Activated T-helper 1 cell treated with anti-CD3 and anti-CD28 coated beads, Interleukin-2, amount 50 U/mL, for 16 hours (primary cell): ENCODE measurements at places on chromosomes 11 and 22.

- no peak for DNase-seq
Measured at GRCh38 chr11:50174975-50175374, 142.3 kb downstream of the OR4C45 start.

- no peak for DNase-seq
Measured at GRCh38 chr11:130449996-130450769, 1.7 kb downstream of the ADAMTS15 start.

GRCh38 chr11:30002157-30002785 is 14.6 kb downstream of the KCNA4 start:
- no peak for DNase-seq

GRCh38 chr11:131109257-131109656 is 193.0 kb upstream of the SNX19 start:
- DNase-seq = no peak

DNA sequence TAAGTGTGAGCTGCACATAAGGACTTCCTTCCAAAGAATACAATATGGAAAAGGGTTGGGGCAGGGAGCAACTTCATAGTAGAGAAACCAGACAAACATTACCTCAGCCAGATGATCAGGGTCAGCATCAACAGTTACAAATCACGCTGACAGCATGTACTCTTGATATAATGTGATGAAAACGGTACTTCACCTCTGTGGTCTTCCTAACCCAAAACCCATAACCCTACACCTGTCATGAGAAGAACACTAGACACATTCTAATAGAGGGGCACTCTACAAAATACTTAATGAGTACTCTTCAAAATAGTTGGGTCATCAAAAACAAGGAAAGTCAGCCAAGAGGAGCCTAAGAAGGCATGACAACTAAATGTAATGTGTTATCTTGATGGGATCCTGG is 43.9 kb downstream of the RRAS2 start:
- no peak for DNase-seq

- DNase-seq = no peak
Measured at GRCh38 chr22:44494497-44494896, 3.5 kb downstream of the RTL6 start.

DNA sequence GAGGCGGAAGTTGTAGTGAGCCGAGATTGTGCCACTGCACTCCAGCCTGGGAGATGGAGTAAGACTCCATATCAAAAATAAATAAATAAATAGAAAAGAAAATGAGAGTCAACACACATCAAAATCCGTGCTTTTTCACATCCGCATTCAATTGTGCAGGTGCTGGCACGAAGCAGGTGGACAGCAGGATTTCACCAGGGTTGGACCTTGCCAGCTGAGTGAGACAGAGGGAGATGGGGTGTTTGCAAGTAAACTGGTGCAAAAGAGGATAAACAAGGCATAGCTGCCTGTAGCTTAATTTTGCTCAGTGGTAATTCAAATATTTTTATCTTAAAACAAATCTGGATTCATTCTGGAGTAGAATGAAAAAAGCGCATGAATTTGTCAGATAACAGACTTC is 23.3 kb upstream of the DNAL4 start:
- no peak for DNase-seq

GRCh38 chr11:61580271-61580888 is 496 bp downstream of the SYT7 start:
- DNase-seq = no peak

DNA sequence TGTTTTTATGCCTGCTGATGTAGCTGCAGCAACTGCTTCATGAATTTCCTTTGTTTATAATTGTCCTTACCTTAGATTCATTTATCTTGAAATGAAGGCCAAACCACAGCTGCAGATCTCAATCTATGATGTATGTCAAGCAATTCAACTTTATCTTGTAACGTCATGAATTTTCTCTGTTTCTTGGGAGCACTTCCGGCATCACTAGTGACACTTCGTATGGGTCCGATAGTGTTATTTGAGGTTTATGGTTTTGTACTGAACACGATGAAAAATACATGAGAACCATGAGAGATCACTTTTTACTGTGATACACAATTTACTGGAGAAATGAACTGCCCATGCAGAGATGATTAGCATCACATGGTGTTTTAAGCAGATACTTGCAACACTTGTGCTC is 98.5 kb downstream of the CSTPP1 start:
- no peak for DNase-seq

- DNase-seq = no peak
Measured at GRCh38 chr11:88152381-88152780, 22.9 kb downstream of the RAB38 start.

DNA sequence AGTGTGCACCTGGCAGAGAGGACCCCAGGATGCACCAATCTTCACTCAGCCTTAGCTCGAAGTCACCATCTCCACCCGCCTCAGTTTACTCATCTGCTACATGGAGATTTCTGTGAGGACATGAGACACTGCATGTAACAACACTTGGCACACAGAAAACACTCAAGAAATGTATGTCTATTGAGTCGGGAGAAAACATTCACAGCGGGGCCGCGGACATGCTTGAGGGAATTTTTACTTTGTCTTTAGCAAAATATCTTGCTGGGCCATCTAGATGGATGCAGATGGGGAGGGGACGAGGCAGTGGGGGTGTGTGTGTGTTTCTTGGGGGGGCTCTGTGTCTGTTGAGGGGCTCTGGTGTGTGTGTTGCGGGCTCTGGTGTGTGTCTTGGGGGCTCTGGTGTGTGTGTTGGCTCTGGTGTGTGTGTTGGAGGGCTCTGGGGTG is 28.4 kb upstream of the RFPL3 start:
- DNase-seq = no peak

GRCh38 chr11:47498149-47498548 is 49.2 kb upstream of the RAPSN start:
- no peak for DNase-seq

- no peak for DNase-seq
Measured at GRCh38 chr11:7486781-7487140, 1.5 kb downstream of the OLFML1 start.

GRCh38 chr22:49234459-49234858 is 593.2 kb downstream of the BRD1 start:
- no peak for DNase-seq

- DNase-seq = no peak
Measured at GRCh38 chr11:16278273-16278672, 78.1 kb downstream of the SOX6 start.

DNA sequence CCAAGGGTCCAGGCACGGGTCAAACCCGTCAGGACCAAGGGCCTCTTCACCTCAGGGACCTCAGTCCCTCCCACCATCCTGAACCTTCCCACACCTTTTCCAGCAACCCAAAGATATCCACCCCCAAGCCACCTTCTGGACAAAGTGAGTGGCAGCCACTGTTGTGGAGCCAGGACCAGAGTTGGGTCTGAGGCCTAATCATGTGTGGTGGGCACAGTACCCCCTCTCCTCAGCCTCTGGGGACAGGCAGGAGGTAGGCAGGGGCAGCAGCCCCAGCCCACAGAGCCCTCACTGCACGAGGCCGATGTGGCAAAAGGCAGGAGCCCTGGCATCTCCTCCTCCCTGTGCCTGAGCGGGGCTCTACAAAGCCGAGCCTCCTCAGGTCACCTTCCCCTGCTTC is 2.5 kb downstream of the KCNJ11 start:
- no peak for DNase-seq

- no peak for DNase-seq
Measured at GRCh38 chr22:46072110-46072881, 78.0 kb upstream of the PPARA start.

DNA sequence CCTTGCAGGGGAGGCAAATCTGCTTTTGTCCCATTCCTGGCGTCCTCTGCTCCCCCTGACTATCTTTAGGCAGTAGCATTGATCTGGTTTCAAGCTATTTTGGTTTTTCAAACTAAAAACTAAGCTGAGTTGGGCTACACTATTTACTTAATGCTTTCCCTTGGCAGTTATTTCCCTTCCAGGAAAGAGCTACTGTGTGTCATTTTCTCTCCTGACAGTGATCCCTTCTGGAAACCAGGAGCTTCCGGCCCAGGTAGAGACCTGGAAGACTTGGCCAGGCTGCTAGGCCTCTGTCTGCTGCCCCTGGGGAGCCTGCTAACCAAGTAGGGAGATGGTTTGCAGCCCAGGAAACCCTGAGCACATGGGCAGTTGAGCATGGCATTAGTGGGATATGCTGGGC is 35.0 kb downstream of the NAV2 start:
- no peak for DNase-seq

- DNase-seq = no peak
Measured at GRCh38 chr11:125091247-125091876, 20.1 kb downstream of the TMEM218 start.

- no peak for DNase-seq
Measured at GRCh38 chr11:30025396-30026139, 8.7 kb upstream of the KCNA4 start.

DNA sequence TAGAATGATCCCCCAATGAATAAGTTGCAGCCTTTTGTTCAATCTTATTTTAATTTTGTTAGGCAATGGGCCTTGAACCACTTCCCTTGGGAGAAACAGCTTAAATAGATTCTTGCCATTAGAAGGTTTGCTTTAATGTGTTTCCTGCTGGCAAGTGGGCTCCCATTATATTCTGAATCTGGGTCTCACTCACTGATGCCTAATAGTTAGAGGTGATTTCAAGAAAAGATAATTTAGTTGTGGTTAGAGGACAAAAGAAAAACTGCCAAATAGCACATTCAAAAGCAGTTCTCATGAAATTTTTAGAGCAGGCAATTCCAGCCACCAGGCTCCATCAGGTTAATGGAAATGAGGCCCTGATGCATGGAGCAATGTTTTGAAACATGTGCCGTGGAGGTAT is 362.6 kb upstream of the CHORDC1 start:
- DNase-seq = no peak

- DNase-seq = no peak
Measured at GRCh38 chr11:14894657-14895598, 2.9 kb upstream of the CYP2R1 start.

- DNase-seq = no peak
Measured at GRCh38 chr11:26011474-26011873, 320.5 kb upstream of the ANO3 start.

GRCh38 chr11:21564833-21565682 is 627.8 kb upstream of the ANO5 start:
- DNase-seq = no peak

- no peak for DNase-seq
Measured at GRCh38 chr11:103798026-103798425, 238.4 kb upstream of the DDI1 start.

GRCh38 chr11:70640408-70640807 is 242.1 kb downstream of the CTTN start:
- no peak for DNase-seq

DNA sequence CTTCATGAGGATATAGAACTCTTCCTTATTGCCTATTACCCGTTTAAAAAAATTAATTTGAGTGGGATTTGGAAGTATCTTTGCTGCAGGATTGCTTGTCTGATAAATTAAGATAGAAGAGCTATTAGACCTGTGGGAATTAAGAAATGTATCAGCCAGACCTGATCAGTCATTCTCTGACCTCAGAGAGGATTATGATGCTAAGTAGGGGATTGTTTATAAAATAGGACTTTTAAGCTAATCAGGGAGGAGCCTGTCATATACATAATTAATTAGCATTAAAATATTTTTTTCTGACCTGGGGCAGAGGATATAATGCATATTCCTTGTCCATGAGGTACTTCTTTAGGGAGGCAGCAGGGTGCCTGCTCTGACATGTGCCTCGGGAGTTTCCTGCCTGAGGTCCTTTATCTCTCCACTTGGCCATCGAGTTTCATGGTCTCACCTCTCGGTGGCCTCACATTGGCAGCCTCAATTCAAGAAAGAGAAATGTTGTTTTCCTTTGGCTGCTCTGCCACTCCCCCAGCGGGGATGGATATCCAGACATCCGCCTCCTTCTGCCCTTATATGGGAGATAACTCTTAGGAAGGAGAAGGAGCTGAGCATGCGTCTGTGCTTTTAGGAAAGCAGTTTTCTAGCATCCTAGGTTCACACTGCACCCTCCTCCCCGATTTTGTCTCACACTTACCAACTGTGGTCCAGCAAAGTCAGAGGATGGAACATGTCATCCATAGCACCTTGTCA is 41.1 kb downstream of the DIXDC1 start:
- no peak for DNase-seq

GRCh38 chr11:75100314-75100713 is 3.6 kb upstream of the OR2AT4 start:
- no peak for DNase-seq

DNA sequence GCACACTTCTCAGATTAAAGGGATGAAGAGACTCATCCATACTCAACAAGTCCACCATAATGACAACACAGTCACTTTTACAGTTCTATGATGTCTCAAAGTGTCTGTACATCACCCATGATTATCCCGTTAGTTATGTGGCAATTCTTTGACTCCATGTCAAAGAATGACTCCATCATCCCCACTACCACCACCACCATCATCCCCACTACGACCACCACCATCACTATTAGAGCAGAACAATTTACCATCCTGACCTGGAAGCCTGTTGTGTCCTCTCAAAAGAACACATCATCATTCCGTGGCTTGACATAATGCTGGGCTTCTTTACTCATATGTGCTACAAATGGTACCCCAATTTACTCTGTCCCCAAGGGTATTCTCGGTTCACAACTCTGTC is 13.7 kb downstream of the PRR5L start:
- DNase-seq = no peak

DNA sequence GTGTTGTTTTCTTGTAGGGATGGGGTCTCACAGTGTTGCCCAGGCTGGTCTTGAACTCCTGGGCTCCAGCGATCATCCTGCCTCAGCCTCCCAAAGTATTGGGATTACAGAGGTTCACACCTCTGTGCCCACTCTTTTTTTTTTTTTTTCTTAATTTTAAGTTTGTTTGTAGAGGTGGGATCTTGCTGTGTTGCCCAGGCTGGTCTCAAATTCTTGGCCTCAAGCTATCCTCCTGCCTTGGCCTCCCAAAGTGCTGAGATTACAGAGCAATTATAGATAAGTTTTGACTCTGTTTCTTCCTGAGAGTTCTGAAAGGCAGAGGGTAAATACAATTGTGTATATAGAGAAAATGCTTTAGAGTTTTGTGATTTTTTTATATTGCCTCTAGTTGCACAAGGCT is 160.4 kb downstream of the TEAD1 start:
- DNase-seq = no peak

- no peak for DNase-seq
Measured at GRCh38 chr11:704781-705645, 1.0 kb upstream of the EPS8L2 start.

- DNase-seq = no peak
Measured at GRCh38 chr22:38963872-38964271, 6.5 kb downstream of the APOBEC3A start.

DNA sequence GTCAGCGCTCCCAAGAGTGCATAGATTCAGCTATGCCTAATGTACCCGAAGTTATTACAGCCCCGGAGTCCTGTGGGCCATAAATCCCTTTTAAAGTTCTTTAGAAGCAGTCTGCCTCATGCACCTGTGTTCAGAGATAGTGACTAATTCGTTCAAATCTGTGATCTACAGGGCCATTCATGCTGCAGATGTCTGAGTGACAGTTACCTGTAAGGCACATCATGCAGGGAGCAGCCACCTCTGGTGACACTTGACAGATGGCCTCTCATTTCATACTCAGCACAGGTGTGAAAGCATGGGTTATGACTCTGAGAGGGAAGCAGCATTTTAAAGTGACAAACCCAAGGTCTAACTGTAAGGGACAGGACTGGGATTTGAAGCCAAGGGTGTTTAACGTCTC is 2.4 kb upstream of the E2F8 start:
- DNase-seq = no peak

- DNase-seq = peak; percentile 21
Measured at GRCh38 chr11:35040221-35040942, 98.6 kb upstream of the CD44 start.
